Smooth muscle cell of the brain vasculature (primary cell): ENCODE measurements at places on chromosomes 4 and X.

DNA sequence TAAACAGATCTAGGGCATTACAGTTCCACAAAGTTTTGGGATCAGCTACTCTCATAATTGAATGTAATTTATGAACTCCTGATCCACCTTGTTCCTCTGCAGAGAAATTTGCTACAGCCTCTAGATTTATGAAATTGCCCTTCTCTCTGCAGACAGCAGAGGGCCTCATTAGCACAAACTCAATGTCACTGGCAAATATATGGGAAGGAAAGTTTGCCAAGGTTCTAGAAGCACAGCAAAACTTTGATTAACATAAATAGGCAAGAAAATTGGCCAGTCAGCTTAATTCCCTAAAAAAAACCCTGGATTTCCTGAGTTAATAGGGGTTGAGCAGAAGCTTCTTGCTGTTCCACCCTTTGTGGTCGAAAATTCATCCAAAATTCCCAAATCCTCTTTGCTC lies 31.5 kb downstream of the PRPS1 start:
- DNase-seq = no peak

DNA sequence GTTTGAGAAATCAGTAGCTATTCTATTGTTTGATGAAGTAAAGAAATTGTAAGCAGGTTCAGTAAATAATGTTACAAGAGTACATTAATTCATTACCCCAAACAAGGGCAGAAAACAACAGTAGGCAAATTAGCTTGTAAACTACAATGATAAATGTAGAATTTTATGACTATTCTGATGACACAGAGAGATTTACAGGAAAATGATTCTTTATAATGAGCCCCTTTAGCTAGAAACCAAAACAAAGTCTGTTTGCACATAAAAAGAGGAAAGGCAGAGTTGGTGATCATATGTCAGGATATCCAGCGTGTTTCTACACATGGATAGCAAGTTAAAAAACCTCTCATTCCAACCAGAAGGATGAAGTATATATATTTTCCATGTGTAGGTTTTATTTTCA lies 204.8 kb downstream of the CFAP299 start:
- DNase-seq = no peak

- DNase-seq = no peak
These were observed 85.6 kb downstream of the SLC39A8 start for GRCh38 chr4:102259702-102260101.

DNA sequence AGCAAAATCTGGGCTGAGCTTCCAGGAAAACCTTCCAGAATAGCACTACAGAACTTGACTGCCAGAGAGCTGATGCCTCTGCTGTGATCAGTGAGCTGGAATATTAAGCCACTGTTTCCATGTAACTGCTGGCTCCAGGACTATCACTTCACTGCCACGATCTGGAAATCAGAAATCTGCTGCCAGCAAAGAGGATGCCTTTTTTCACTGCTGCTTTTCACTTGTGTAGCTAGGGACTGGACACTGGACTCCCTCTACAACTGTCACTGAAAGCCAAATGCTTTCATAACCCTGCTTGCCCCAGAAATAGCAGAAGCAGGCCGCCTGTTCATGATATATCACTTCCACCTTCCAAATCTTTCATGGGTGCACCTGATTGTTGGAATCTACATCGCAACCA lies 9.4 kb upstream of the AP1S2 start:
- DNase-seq = no peak

GRCh38 chr4:67122029-67122428 lies 423.3 kb downstream of the CENPC start:
- no peak for DNase-seq

DNA sequence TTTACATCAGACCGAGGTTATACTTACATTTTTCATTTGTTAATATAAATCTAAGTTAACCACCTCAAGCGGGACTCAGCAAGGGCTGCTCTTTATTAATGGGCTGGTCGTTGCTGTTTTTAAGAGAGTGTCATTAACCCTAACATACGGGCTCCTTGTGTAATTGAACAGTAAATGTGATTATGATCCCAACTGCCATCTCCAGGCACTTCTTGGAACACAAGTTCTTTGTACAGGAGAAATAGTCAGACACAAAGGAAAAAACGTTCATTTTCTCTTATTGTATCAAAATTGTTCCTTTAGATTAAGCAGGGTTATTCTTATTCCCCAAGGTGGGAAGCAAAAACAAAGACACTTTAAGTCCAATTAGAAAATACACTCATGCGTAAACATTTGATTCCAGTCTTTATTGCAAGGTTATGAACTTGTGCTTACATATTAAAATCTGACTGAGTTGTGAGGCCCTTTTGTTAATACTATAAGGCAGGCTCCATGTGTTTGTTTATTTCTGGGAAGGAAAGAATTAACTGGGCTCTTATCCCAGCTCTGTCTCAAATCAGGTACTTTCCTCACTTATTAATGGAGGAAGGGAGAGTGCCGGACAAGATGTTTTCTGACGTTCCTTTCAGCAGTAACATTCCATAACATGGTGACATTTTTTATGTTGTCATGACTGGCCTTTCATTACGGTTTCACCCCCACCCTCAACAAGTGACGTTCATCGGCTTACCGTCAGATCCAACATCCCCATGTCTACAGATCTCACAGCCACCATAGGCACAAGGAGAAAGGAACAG lies 95.9 kb downstream of the RASL11B start:
- no peak for DNase-seq

- DNase-seq = no peak
These were observed 82.6 kb downstream of the SCD5 start for GRCh38 chr4:82715731-82716617.

DNA sequence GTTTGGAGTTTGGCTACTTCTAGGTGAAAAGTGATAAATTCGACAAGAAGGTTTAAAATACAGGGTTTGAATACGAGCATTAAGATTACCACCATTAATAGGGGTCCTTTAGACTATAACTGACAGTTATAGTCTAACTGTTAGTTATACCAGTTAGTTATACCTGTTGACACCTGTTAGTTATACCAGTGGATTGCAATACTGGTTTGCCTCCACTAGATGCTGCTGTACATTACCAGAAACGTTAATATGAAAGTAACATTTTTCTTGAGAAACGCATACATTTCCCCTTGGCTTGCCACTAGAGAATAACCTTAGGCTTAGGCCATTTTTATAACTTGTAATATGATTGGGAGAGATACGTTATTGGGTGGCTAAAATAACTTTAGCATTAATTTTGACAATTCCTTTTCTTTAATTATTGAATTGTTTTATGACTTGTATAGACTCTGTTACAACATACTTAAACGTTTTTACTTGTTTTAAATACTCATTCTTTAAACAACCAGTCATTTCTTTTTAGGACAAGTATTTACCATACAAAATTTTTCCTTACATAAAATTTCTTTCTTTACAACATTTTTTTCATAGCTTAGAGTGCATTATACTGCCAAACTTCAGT lies 911.2 kb downstream of the FSTL5 start:
- no peak for DNase-seq

- DNase-seq = no peak
These were observed 149.3 kb upstream of the NOCT start for GRCh38 chr4:138866314-138866713.

GRCh38 chr4:6267573-6267972 lies 2.1 kb upstream of the WFS1 start:
- no peak for DNase-seq

DNA sequence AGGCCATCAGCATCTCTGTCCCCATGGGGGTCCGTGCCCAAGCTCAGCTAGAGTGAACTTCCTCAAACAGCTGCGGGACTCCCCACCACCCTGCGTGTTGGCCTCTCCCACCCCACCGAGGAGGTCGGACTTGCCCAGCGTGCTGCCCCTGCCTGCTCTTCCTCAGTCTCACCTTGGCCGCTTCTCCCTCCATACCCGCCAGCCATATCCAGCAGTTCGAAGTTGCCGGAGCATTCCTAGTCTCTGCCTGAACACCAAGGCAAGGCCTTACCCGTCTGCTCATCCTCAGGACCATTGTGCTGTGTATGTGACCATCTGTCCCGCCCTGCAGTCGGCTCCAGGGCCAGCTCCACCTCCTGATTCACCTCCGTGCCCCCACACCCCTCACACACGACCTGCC lies 84.5 kb downstream of the WFS1 start:
- no peak for DNase-seq

DNA sequence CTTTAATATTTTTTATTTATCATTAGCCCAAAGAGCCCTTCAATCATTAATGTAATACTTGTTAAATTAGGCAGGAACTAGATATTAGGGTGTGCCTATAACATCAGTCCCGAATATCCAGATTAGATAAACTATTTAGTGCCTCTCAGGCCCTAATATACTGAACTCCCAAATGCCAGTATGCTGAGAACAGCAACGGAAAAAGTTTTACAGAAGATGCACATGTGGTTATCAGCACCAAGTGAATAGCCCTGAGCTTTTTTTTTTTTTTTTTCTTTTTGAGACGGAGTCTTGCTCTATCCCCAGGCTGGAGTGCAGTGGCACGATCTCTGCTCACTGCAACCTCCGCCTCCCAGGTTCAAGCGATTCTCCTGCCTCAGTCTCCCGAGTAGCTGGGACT lies 13.0 kb upstream of the ELF2 start:
- DNase-seq = no peak

DNA sequence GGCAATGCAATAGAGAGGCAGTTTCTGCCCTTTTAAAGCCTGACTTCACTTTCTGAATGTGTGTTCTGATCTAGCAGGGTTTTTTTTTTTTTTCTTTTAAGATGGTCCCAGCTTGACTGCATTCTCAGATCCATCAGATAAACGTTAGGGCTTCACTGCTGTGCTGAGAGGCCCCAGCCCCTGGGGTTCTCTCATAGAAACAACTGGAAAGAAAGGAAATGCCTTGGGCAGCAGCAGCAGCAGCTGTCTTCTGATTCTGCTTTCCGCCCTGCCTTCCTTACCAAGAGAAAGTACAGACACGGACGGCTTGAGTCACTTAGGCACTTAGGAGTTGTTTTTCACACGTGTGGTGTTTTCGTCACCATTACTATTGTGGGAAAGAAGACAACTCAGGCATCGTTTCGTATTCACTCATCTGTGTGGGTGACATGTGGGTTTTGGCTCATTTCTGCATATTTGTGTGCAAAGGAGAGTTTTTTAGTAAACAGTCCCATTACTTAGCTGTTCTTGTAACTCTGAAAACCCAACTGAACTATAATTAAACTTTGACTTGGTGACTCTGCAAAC lies 172.0 kb downstream of the PTTG2 start:
- peak; percentile 95 for DNase-seq

DNA sequence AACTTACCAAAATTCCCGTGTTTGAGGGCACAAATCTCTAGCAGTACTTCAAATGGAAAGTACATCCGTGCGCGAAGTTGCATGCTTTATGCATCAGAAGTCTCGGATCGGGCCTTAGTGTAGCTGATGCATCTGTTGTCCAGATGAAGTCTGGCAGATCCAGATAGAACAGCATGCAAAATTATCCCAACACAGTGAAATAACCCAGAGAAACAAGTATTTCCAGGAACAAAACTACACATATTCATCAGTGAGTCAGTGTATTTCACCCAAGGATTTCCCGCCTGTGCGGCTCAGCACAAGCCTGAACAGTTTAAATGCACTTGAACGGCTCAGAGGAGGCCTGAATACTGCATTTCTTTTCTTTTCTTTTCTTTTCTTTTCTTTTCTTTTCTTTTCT lies 27.4 kb upstream of the CLDN24 start:
- DNase-seq = no peak

GRCh38 chr4:26204911-26205370 lies 115.9 kb upstream of the RBPJ start:
- DNase-seq = no peak
